ENCODE measurements at places on chromosomes 5 and 9.

GRCh38 chr5:14090755-14091154 lies 52.4 kb upstream of the TRIO start:
- DNase-seq, result no peak

DNA sequence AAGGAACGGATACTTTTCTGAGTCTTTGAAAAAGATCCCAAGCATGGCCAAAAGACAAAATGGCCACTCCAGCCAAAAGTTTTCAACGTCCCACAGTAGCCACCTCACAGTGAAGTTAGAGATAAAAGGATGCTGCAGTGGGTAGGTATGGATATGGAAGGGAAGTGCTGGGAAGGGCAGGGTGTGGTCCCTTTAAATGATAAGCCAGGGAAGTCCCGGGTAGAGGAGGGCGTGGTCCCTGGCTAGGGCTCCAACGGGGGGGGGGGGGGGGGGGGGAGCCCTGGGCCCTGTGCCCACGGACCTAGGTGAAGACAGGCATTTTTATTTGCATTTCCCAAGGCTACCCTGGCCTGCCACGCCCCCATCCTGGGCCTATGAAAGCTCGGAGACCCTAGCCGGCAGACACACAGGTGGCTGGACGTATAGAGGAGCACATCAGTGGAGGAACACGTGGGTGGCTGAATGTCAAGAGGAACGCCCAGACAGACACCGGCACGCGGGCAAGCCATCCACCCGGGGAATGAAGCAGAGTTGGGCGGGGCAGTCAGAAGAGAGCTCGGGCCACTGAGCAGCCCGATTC lies 306.7 kb downstream of the NFIB start:
- DNase-seq, result no peak

DNA sequence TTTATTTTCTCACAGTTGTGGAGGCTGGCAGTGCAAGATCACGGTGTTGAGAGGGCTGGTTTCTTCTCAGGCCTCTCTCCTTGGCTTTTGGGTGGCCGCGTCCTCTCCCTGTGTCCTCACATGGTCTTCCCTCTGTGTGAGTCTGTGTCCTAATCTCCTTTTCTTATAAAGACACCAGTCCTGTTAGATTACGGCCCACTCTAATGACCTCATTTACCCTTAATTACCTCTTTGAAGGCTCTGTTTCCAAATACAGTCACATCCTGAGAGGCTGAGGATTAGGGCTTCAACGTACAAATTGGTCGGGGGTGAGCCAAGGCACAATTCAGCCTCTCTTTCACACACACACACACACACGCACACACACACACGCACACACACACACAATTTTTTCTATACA lies 73.0 kb downstream of the UGCG start:
- DNase-seq, result no peak

DNA sequence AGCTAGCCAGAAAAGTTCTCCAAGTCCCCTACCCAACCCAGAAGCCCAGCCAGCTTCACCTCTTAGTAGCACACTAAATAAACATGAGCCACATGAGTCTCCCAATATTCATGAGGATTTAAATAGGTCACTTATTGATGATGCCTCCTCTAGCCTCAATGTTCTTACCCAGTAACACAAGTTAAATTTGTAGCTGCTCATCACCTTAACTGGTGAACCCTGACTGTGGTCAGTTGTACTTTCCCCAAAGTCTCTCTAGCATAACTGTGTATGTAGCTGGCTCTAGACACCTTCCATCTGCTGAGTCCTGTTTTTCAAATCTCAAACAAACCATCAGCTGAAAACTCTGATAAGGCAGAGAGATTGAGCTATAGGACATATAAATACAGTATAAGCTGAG lies 100.3 kb upstream of the ELAVL2 start:
- DNase-seq, result no peak

DNA sequence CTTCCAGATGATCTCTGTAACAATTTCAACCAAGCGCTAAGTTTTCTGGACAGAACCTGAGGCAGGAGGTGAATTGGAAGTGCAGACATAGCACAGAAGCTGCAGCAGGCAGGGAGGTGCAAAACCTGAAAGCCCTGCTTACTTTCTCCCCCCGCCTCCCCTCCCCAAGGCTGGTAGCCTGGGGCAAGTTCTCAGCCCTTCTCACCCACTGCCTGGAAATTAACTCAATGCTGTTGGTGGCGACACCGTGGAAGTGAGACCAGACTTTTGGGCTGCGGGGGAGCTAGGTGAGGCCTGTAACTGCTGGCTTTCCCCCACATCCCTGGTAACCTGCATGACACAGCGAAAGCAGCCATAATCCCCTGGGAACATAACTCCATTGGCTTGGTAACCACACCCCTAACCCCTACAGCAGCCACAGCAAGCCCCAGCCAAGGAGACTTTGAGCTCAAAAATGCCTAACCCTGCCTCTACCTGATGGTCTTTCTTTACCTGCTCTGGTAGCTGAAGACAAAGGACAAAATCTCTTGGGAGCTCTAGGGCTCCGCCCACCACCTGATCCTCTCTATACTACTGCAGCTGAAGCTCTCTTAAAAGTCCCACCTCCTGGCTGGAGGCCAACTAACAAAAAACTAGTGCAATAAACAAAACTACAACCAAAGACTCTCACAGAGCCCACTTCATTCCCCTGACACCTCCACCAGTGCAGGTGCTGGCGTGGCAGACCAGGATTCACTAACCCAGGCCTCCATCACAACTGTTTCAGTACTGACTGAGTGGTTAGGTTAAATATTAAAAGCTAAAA lies 11.9 kb upstream of the OR13C8 start:
- no peak for DNase-seq

DNA sequence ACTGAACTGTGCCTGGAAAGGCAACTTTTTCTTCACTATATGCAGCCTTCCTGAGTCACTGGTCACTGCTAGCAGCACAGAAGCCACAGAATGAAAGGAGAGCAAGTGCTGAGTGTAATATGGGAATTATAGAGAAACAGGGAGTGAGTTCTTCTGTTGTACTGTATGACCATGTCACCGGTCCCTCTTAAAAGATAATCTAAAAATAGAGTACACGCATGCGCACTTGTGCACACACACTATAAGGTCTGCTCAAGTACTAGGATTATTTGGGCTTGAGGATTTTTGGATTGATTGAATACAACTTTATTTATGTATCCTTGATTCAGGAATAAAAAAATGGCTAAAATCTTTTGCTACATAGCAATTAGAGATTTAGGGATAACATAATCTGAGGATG lies 571.9 kb downstream of the PDE4D start:
- DNase-seq, result no peak

DNA sequence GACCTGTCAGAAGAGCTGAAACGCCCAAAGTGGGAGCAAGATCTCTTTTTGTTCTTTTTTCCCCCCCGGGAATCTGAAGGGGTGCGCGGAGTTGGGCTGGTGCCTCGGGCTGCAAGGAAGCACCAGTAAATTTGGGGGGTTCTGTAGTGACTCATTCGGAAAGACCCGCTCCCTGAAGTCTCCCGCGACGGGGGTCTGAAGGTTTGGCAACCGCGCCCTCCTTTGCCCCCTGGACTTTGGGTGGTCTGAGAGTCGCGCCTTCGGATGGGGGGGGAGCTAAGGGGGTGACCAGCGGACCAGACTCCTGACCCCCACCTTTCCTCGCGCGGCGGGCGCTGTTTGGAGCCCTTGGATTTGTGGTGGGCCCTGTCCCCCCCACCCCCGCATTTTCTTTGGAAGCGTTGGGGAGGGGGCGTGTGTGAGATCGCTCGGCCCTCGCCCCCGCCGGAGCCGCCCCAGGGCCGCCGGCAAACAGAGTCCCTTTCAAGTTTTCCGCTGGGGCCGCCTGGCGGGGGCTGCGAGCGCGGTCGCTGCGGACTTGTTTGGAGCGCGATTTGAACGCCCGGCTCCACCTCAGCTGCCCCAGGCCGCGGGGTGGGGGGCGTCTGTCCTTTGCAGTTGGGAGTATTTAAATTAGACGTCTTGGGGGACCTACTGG lies 2.0 kb downstream of the CXXC5 start:
- no peak for DNase-seq

GRCh38 chr5:135592312-135593045 lies 13.7 kb upstream of the CXCL14 start:
- no peak for DNase-seq

GRCh38 chr9:132194508-132194907 lies 32.6 kb downstream of the NTNG2 start:
- DNase-seq, result no peak

DNA sequence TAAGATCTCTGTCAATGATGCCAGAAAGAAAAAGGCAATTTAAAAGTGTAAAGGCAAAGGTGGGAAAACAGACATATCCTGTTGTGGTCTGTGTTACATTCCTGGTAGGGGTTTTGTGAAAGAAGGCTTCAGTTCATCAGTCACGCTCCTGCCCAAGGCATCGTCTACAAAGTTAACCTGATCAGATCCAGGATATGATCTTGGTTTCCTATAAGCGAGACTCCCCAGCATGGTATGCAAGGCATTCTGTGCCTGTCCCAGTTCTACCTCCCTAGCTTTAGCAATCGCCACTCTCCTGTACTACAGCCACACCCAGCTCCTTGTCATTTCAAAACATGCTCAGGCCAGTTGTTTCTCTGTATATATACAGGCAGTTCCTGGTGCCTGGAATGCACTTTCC lies 58.0 kb upstream of the PTPN3 start:
- DNase-seq, result no peak

GRCh38 chr9:34603610-34604231 lies 8.2 kb downstream of the RPP25L start:
- DNase-seq, result peak; percentile 18

DNA sequence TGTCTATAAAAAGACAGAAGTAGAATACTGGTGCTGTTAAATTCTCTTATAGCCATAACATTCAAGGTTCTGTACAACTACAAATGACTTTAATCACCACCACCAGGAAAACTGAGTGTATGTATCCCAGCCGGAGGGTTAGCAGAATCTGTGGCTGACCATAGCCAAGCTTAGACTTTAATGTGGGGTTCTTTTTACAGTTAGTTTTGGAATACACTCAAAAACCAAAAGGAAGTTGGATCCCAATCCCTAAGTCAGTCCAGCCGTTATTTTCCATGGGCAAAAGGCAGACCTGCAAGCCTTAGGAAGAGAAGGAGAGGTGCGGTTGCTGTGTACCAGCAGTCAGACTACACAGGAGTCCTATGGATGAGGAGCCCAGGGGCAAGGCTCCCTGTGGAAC lies 179.8 kb downstream of the ENC1 start:
- DNase-seq, result no peak

DNA sequence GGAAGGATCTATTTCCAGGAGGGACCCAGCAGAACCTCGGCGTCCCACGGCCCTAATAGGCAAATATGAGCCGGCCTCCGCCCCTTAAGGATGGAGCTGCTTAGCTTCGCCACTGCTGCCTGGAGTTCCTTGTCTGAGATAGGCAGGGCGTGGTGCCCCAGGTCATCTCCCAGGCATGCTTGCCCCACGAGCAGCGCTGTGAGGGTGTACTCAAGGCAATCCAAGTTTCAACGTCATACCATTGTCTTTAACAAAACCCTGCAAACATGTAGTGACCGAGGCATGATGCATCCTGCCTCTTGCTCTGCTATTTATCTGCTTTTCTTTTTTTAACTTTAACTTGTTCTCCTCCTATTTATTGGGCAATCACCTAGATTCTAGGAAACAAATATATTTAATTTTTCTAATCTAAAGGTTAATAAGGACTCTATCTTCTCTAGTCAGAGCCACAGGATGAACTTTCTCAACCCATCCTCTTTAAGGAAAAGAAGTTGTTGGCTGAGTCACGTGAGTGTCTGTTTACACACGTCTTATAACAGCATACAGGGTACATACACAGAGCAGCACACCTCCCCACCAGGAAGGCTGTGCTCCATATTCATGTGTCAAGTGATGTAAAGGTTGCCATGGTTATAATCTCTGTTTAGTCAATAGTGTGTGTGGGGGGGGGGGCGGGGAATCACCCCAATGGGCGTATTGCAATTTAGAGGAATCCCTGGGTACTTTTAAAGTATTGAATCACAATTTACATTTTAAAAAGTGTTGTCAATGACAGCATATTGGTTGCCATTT lies 27.3 kb upstream of the ZSWIM6 start:
- DNase-seq, result no peak

DNA sequence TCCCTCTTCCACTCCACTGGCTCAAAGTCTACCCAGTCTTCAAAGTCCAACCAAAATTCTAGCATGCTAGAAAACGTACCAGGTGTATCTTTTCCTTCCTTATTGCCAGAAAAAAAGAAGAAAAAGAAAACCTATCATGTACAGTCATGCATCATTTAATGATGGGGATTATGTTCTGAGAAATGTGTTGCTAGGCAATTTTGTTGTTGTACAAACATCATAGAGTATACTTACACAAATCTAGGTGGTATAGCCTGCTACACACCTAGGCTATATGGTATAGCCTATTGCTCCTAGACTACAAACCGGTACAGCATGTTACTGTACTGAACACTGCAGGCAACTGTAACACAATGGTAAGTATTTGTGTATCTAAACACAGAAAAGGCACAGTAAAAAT lies 104.8 kb downstream of the SREK1 start:
- DNase-seq, result no peak

- DNase-seq, result no peak
Measured at GRCh38 chr5:14753947-14754346, 89.4 kb downstream of the OTULIN start.

- no peak for DNase-seq
Measured at GRCh38 chr9:84228130-84228720, 112.3 kb downstream of the SLC28A3 start.

DNA sequence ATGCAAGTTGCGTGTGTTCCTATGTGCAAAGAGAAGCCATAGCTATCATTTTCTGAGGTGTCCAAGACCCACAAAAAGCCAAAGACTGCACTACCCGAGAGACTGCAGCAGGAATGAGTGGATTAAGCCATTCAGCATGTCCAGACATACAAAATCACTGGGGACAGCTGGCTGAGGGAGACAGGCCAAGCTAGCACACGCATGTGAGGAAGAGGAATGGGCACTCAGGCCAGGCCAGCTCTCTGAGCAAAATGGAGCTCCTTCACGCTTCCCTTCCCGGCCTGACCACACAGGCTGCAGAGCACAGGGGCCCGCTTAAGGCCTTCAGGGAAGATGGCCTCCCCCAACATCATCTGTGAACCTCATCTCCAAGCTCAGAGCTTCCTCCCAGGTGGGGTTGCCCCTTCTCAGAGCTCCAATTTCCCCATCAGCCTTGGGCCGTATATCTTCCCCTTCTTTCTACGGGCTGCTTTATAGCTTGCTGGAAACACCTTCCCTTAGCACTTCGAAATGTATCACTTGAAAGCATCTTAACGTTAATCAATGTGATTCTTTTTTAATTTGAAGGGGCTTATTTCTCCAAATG lies 8.4 kb downstream of the DCANP1 start:
- no peak for DNase-seq

- DNase-seq, result no peak
Measured at GRCh38 chr9:20884985-20885593, 146.4 kb downstream of the HACD4 start.

GRCh38 chr5:174097486-174098185 lies 52.1 kb downstream of the NSG2 start:
- no peak for DNase-seq

DNA sequence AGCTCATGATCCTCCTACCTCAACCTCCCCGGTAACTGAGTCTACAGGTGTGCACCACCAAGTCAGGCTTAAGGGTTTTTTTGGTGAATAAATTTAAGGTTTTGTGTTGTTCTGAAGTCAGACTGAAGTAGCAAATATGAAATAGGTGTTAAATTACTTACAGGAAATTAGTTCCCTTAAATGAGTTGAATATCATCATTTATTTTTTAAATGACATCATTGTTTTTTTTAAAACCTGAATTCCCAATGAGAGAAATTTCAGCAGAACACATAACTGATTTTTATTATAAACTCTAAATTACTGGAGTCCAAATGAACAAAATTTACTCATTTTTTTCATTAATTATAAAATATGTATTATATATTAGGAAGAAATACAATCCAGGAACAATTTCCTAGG lies 33.0 kb upstream of the NRG2 start:
- no peak for DNase-seq

GRCh38 chr5:79241535-79241979 lies 5.6 kb downstream of the JMY start:
- no peak for DNase-seq

All from GM04503 (cell line).